M059J (cell line): ENCODE measurements at places on chromosomes 11 and 22.

GRCh38 chr11:113828191-113828590 is 47.2 kb downstream of the USP28 start:
- DNase-seq = no peak

GRCh38 chr22:26658671-26659478 is 1.5 kb downstream of the MIAT start:
- DNase-seq = peak; percentile 92

DNA sequence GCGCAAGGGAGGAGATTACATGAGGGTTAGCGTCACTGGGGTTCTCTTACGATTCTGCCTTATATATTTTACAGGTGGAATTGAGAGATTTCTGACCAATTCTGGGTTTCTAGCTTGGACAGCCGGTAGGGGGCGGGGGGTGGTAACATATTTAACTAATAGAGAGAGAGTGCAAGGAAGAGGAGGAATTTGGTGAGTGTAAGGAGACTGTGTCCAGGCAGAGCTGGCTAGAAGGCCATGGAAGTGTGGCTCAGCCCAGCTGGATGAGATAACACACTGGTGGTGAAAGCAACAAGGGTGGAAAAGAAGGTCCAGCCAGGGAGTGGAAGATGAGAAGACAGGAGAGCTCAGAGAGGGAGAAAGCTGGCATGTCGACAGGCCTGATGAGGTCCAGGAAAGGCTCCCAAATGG is 56.5 kb downstream of the ST3GAL4 start:
- DNase-seq = no peak

GRCh38 chr11:9180784-9181183 is 84.4 kb downstream of the DENND5A start:
- peak; percentile 70 for DNase-seq

GRCh38 chr11:17813391-17814059 is 78.9 kb downstream of the KCNC1 start:
- DNase-seq = peak; percentile 88

GRCh38 chr11:91860661-91861060 is 364.0 kb upstream of the FAT3 start:
- DNase-seq = peak; percentile 92

GRCh38 chr11:25163421-25163820 is 666.6 kb downstream of the LUZP2 start:
- no peak for DNase-seq

GRCh38 chr11:7528514-7529049 is 14.8 kb downstream of the PPFIBP2 start:
- no peak for DNase-seq

GRCh38 chr11:118213201-118213600 is 11.6 kb downstream of the JAML start:
- DNase-seq = no peak

DNA sequence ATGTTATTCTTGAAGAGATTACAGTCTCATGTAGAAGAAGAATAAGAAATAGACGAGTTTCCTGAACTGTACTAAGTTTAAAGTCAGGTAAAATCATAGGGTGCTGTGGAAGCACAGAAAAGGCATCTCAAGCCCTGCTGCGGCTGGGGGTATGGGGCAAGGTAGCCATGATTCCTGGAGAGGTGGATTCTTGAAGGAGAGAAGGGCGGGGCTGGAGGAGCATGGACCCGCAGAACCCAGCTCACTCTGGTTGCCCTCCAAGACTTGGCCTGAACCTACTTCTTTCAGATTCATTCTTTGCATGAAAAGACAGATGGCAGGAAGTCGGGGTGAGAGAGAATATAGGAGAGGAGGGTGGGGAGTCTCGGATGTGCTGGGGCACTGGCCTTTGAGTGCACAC is 57.8 kb downstream of the OPCML start:
- no peak for DNase-seq

GRCh38 chr11:72202571-72202970 is 10.6 kb downstream of the FOLR1 start:
- no peak for DNase-seq

- DNase-seq = no peak
Measured at GRCh38 chr11:2444821-2445745, at the start of gene KCNQ1. TSS of gene KCNQ1 (plus strand) at chr11:2445008. CDS start at chr11:2445099, 91 bp downstream.

DNA sequence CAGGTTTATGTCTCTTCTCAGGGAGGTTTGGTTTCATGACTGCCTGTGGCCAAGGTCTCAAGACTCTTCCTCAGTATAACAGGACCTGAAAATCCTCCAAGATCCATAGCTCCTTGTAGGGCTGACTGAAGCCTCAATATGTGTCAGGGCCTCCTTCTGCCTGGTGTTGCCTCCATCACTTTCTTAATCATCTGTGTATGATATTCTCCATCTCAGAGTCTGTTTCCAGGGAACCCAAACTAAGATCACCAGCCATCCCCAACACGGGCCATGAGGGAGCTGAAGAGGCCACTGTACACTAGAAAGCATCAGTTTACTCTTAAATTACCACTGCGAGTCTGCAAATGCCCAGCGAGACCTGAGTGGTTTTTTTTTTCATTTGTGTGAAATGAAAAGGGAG is 17.7 kb downstream of the GGTLC2 start:
- DNase-seq = no peak

- DNase-seq = no peak
Measured at GRCh38 chr11:10798330-10798928, 10.3 kb downstream of the EIF4G2 start.

DNA sequence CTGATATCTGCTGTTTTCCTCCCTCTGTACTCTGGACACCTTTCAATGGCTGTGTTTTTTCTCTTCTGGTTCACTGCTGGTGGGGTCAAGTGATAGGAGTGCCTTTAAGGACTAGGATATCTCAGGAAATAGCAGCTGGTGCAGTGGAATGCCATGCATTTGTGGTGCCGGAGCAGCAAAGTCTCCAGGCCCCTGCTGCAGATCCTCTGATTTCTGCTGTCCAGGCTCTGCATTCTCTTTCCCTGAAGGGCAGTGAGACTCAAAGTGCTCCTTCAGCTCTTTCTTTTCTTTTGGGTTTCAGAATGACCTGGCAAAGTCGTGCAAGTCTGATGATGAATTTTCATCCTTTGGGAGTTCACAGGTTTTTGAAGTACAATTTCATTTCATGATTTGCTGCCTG is 774.3 kb downstream of the FAM181B start:
- DNase-seq = no peak

DNA sequence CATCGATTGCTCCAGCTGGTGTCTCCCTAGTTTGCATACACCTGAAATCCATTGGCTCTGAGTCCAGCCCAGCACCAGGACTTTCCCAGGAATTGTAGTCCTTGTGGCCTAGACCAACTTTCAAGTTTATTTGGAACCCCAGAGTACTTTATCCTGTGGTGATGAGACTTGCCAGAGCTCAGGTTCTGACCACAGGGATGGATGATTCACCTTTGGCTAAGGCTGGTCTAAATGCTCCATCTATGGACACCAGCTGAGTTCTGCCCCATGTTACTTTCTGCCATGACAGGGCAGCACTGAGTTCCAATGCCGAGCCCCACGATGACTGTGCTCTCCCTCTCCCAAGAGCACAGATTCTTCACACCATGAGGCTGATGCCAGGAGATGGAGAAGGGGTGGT is 17.3 kb upstream of the INSC start:
- DNase-seq = peak; percentile 41

DNA sequence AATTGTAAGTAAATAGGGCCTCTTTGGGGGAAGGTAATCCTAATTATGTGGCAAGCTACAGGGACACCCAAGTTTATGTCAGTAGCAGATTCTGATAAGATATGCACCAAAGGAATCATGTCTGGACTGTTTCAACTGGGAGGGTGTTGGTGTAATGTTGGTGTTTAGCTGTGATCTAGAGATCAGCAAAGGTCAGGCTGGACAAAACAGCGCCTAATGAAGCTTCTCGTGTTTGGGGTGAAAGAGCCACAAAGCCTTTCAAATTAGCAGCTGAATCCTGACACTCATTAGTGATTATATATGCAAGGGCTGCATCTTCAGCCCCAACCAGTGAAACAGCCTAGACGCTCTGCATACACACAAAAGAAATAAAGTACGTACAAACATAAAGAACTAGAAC is 106.3 kb downstream of the MPPED2 start:
- no peak for DNase-seq

DNA sequence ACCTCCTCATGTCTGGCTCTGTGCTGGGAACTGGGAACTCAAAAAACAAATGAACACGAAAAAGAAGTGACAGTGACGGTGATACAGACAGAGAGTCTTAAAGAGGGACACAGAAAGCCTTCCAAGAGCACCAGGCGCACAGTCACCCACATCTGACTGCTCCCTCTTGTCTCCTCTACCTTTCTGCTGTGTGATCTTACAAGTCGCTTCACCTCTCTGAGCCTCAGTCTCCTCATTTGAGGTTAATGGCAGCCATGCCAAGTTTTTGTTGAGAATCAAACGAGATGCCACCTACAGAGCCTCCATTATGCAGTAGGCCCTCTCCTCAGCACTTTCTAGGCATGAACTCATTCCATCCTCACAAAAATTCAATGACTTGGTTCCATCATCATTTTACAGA is 3.7 kb downstream of the LRRC32 start:
- no peak for DNase-seq
